SHP77 (cell line): ENCODE measurements at places on chromosomes 2 and 18.

- no peak for DNase-seq
Observed at GRCh38 chr2:138123741-138124140, 159.5 kb downstream of the HNMT start.

GRCh38 chr2:77232909-77233425 lies 289.2 kb downstream of the LRRTM4 start:
- no peak for DNase-seq

- DNase-seq: no peak
Observed at GRCh38 chr2:204272610-204273287, 272.5 kb upstream of the PARD3B start.

GRCh38 chr2:99809259-99809900 lies 319.6 kb upstream of the REV1 start:
- no peak for DNase-seq

GRCh38 chr2:68834737-68835376 lies 36.3 kb downstream of the BMP10 start:
- DNase-seq: no peak

GRCh38 chr2:191064590-191064989 lies 50.6 kb upstream of the STAT1 start:
- no peak for DNase-seq
